ENCODE measurements at places on chromosomes 6 and 20.
A peak's percentile ranks its signal among the peaks of the same experiment; 100 is the strongest.

DNA sequence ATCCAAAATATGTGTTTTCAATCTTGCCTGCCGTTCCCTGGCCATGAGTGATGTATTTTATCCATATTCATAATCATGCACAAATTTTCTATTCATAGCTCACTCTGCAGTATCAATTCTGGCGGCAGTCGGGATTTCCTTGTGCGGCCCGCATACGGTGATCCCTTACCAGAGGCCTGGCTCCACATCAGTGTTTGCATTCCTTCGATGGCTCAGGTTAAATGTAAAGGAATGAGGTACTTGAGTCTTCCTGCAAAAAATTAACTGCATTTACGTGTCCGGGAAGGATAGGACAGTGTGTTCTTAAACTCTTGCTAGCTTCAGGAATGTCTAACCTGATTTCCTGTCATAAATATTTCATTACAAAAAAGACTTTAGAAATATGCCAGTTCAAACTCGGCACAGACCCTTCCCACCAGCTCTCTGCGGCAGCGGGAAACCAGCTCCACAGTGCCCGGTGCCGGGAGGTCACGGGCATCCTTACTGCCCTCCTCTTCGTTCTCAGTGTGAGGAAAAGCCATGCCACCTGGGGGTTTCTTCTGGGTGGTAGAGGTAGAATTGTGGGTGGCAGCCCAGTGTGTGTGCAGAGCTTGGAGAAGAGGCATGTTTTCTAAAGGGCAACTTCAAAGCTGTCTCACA lies 154.5 kb downstream of the MOXD1 start:
- no peak for DNase-seq

- no peak for DNase-seq
These were observed 3.8 kb downstream of the TOMM6 start for GRCh38 chr6:41791305-41791704.

- peak; percentile 20 for DNase-seq
These were observed 1.7 kb downstream of the LOC128125822 start for GRCh38 chr6:63573899-63574553.

GRCh38 chr6:22079783-22080182 lies 217.1 kb downstream of the PRL start:
- DNase-seq: peak; percentile 61

DNA sequence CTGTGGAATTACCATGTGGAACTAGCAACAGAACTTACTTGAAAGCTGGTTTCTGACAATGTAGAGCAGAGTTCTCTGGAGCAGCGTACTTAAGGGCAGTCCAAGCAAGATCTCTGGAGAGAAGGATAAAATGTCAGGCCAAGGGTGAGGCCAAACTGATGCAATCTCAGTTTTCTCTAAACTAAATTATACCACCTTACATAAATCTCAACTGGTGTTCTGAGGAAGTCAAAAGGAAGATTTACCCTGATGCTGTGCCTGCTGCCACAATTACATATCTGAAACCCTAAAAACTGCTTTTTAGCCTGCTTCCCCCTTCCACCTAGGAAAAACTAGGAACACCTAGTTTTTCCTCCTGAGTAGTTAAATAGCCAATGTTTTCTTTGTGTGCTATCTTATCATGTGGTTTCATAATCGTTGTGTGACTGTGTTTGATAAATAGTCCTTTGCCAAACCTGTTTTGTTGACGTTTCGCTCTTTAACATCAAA lies 28.1 kb downstream of the NCOA7 start:
- DNase-seq: no peak

DNA sequence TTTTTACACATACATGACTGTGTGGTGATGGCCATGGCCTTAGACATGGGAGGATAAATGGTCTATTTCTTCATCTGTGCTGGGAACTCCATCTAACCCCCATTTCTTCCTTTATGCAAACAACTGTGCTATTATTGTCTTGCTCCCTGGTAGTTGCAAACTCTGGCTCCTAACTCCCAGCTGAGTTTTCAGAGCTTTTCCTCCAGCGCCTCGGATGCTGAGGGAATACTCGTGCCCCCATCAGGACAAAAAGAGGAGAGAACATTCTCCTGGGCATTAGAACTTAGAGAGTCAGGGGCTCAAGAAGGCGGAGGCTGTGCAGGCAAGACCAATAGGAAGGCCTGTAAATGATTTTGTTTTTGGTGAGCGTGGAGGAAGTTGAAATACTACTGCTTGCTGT lies 2.1 kb downstream of the DAAM2 start:
- DNase-seq: no peak

DNA sequence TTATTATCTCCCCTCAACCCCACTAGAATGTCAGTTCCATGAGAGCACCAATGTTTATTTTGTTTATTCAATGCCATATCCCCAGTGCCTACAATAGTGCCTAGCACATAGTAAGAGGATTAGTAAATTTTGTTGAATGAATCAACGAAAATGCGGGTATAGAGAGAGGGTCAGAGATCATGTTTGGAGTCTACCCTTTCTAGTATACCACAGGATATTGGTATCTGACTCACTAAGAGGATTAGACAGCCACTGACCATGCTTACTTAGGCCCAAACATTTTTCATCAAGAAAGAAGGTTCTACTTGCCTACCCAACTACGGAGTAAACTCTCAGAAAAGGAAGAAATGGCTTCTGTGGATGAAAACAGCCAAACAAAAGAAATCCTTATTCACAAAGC lies 356.8 kb downstream of the BTBD9 start:
- no peak for DNase-seq
